HFF-Myc (cell line): ENCODE measurements at places on chromosomes 13 and 19.

GRCh38 chr13:103772576-103772975, 706.4 kb upstream of the SLC10A2 start:
- DNase-seq, result no peak

DNA sequence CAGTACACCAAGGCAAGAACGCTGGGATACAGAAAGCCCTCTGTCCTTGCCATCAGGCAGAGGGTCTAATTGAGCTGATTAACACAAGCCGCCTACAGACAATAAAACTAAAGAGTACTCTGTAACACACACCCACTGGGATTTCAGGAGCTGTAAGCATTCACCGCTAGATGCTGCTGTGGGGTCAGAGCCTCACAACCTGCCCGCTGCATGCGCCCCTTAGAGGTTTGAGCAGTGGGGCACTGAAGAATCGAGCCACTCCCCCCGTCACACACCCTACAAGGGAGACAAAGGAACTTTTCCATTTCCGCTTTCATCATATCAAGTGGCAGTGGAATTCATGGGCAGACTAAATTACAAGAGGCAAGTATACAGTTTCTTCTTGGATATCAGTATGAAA, 1080.6 kb downstream of the PCDH17 start:
- DNase-seq, result no peak

DNA sequence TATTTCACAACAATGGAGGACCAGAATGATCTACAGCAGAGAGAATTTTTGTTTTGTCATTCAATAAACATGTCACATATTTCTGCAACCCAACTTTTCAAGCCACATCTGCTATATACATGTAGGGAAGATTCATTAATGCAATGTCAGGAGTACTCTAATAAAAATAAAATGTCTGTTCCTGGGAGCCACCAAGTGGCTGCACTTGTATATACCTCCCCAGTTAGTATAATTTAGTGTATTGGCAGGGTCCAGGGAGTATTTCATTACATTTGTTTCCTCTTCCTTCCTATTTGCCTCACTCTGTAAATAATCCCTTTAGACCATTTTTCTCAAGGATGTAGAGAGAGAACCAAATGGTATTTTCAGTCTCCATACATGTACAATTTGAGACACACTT, 1169.0 kb downstream of the DIAPH3 start:
- no peak for DNase-seq

- DNase-seq, result no peak
Measured at GRCh38 chr13:48626726-48627451, 26.8 kb upstream of the CYSLTR2 start.

DNA sequence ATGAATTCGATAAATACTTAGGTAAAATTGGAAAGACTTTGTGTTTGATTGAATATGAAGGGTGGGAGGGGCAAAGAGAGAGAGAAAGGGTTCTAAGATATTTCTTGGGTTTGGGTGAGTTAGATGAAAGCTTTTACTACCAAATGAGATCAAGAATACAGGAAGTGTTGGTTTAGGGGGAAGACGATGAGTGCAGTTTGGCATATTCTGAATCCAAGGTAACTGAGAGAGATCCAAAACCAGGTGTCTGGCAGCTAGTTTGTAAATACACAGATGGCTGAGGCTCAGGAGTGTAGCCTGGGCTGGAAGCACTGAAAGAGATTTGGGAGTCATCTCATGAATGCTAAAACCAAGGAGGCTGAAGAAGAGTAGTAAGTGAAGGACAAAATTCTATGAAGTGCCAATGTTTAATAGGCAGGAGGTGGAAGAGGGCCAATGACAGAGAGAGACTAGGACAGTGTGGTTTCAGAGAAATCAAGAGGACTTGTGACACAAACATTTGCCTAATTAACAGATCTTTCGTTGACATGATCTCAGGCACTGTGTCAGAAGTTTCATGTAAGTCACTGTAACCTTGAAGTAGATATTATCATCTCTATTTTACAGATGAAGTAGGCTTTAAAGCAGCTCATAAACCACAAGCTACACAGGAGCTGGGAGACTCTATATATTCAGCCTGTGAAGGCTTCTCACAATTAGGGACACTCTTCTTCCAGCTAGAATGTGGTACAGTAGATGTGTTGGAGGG, 70.2 kb upstream of the ZDHHC20 start:
- no peak for DNase-seq

- no peak for DNase-seq
Measured at GRCh38 chr13:25406377-25406776, 34.6 kb downstream of the ATP8A2 start.

DNA sequence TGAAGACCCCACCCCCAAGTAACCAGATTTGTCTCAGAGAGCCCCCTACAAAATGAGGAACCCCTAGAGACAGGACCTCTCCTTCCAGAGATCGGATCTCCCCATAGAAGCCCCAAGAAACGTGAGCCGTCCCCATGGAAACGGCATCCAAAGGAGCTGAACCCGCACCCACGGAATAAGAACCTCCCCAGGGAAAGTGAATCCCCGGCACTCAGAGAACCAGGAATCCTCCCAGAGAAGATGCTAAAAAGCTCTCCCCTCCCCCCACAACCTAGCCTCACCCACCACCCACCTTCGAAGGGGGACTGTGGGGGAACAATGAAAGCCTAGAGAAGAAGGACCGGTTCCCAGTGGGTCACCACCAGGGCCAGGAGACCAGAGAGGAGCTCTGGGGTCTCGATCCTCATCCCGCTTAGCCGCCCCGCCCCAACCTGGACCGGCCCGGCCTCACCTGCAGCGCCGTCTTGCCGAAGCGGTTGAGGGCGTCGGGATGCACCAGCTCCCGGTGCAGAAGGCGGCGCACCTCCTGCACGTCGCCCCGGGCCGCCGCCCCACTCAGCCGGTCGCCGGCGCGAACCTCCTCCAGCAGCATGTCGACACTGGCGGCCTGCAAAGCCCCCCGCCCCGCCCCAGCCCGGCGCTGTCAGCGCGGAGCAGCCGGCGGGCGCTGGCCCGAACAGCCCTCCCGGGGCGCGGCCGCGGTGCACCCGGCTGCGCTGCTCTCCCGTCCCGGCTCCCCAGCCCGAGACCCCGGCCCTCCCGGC, 535 bp downstream of the CDKN2D start:
- DNase-seq, result no peak

DNA sequence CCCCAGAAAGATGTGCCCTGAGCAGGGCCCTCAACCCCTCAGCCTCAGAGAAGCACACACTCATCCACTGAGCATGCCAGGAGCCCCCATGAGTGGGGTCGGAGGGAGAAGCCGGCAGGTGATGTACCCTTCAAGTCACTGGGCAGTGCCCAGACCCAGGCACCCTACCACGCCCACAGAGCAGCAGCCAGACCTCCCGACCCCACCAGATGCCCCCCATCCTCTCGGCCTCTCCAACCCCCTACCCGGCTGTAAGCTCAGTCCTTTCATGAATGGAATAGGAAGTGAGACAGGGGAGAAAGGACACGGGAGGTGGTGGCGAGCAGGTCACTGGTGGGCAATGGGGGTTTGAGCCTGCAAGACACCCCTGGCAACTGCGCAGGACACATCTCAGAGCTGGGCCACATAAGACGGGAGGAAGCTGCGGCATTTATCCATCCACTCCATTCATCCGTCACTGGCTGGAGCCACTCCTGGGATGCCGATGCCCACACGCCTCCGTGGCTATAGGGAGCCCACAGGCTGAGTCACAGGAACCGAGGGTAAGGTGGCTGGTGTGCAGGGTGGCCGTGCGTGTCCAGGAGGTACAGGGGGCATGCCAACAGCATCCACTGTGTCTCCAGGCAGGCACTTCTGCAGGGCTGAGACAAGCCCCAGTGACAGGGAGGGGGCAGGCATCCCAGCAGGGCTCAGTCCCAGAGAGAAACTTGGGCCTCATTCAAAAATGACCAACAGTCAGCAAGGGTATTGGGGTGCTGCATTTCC, 23.8 kb upstream of the VSTM2B start:
- DNase-seq, result no peak

- no peak for DNase-seq
Measured at GRCh38 chr13:40968416-40969000, 50.6 kb downstream of the ELF1 start.

DNA sequence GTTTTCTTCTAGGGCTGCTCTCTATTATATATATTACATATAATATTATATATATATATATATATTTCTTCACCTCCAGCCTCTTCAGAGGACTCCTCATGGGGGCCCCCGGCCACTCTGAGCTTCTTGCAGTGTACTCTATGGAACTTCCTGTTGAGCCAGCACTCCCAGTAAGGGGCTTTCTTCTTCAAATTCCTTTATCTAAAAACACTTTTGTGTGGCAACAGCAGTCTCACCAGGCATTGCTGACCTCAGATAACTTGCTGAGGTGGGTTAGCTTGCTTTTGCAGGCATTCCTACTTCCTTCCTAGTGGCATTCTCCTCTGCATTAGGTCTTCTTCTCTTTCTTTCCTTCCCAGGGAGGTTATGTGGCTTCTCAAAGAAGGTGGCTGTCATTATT, 381.5 kb downstream of the MYO16 start:
- no peak for DNase-seq

GRCh38 chr13:27665333-27665732, 43.6 kb downstream of the POLR1D start:
- no peak for DNase-seq

GRCh38 chr19:51739466-51740213, 12.0 kb downstream of the FPR1 start:
- DNase-seq, result no peak

- DNase-seq, result no peak
Measured at GRCh38 chr13:77715233-77715891, 17.9 kb downstream of the SLAIN1 start.

GRCh38 chr13:66972659-66973058, 257.5 kb downstream of the PCDH9 start:
- no peak for DNase-seq

DNA sequence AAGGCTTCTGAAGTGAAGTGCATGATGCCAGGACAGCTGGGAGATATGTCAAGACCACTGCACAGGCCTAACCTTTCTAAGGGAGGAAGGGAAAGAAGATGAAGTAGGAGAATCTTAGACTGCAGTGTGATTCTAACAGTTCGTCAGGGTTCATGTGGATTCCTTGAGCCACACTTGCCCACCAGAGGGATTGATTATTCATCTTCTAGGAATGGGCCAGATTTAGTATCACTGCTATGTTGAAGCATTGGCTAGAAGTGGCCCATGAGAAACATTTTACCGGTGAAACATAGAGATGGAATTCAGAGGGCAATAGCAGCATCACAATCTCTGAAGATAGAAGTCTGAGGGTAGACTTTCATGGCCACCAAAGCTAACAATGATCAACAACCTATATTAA, 550.8 kb upstream of the SLITRK1 start:
- DNase-seq, result no peak

- DNase-seq, result no peak
Measured at GRCh38 chr13:35763060-35763781, 286.7 kb upstream of the MAB21L1 start.

- peak; percentile 9 for DNase-seq
Measured at GRCh38 chr13:27770809-27771208, 21.5 kb upstream of the GSX1 start.

DNA sequence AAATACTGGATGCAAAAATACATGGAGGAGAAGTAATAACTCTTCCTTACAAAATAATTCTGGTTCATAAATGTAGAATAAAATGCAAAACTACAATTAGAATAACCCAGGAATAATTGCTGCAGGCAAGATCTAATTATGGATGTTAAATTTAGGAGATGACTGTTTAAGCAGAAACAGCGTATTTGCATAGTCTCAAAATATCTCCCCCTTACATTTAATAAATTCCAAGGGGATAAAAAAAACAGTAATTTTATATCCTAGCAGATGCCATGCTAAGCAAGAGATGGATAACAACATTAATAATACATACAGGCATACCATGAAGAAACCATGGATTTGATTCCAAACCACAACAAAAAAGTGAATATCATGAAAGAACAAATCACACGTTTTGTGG, 1253.1 kb upstream of the MIR17HG start:
- no peak for DNase-seq

DNA sequence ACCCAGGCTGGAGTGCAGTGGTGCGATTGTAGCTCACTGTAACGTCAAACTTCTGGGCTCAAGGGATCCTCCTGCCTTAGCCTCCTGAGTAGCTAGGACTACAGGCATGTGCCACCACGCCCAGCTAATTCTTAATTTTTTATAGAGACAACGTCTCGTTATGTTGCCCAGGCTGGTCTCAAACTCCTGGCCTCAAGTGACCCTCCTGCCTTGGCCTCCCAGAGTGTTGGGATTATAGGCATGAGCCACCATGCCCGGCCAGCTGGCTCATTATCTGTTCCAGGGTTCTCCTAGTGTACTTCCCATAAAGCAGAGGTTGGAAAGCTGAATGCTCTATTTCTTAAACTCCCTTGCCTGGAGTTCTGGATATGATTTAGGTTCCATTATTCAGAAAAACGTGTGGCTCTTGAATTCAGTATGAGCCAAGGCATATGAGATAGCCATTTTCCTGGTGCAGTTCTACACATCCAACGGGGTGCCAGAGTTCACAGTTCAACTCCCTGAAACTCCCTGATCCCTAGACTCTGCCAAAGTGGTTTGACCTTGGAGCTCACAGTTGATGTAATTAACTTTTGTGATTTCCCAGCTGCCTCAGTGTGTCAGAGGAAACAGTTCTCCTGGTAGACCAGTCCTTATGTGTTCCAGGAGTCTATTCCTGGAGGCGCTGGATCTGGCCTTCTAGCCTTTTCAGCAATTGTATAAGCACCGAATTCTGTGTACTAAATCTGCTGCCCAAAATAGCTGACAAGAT, 21.6 kb downstream of the GPR183 start:
- DNase-seq, result no peak

- DNase-seq, result no peak
Measured at GRCh38 chr19:42488783-42489521, 39.3 kb downstream of the CEACAM1 start.

DNA sequence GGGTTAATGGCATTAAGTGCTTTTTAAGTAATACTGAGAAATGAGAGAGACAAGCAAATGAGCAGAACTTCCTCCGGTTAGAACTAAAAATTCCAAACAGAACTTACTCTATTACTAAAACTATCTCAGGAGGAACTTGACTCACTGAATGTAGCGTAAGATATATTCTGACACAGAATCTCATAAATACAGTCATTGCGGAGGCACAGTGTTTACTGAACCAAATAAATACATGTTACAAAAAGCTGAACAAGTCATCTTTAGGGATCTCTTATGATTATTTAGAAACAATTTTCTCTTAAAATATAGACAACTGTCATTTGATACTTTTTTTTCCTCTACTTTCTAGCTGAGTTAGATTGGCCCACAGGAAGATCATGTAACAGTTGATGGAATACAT, 283.1 kb downstream of the KLF12 start:
- DNase-seq, result no peak

- no peak for DNase-seq
Measured at GRCh38 chr13:110354715-110355473, 47.8 kb downstream of the COL4A2 start.

DNA sequence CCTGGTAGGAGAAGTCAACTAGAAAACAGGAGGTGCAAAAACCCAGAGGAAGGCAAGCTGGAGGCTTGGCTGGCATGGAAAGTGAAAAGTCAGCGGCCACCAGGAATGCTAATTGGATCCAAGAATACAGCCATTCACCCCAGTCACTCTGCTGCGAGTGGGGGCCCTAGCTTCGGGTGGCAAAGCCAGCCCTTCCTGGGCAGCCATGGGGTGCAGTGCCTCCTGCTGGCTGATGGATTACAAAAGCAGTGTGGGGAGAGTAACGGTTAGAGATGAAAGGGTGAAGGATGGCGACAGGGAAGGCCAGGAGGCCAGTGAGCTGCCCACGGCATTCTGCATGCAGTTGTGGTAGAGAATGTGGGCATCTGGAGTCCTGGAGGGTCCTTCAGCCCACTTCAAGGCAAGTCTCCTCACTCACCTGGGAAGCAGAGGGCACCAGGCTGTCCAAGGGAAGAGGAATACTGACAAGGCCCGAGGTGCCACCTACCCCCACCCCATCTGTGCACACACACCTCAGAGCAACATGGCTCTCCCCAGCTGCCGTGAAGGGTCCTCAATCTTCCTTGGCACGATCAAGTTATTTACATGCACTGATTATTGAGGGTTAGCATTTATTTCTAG, 20.3 kb upstream of the EPHX3 start:
- DNase-seq, result no peak
